ENCODE measurements at places on chromosomes 3 and 15. TPM values are rescaled to one million over a fixed set of nuclear protein-coding genes. Genes with fewer than 3 reads are reported as not detected.

SMCO1 gene
- not detected for total RNA-seq

DNA sequence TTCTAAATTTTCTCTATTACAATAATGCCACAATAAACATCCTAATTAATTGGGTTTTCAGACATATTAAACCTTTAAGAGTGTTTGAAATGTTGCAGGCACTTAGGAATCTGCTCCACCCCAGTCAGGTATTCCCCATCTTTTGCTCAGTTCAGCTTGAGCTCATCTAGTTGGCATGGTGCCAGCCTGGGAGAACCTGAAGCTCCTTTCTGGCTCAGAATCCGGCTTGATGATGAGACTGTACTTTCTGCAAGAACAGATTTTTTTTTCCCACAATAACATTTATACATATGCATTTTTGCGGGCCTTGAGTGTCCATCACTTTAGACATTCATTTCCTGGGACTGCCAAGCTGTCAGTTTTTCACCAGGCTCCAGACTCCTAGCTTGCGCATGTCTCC is 7.7 kb upstream of the OXSR1 start:
- peaks cover 43% of the 10 kb centered on the region for H3K4me1 ChIP-seq
- no peak overlapping the region for H3K4me3 ChIP-seq
- no peak overlapping the region for H3K27ac ChIP-seq

GRCh38 chr3:42701371-42702065 is 1.1 kb downstream of the HHATL start:
- H3K36me3 ChIP-seq, result no peaks in the 10 kb centered on the region
- H3K27ac ChIP-seq, result no peak overlapping the region
- H3K27me3 ChIP-seq, result no peaks in the 10 kb centered on the region
- H3K4me3 ChIP-seq, result no peak overlapping the region
- DNase-seq, result peak; percentile 49

- H3K27ac ChIP-seq, result no peak overlapping the region
- H3K4me3 ChIP-seq, result no peak overlapping the region
- H3K36me3 ChIP-seq, result no peaks in the 10 kb centered on the region
- no peaks in the 10 kb centered on the region for H3K27me3 ChIP-seq
- DNase-seq, result no peak
- H3K4me1 ChIP-seq, result no peaks in the 10 kb centered on the region
Observed at GRCh38 chr3:165800970-165801369, 36.3 kb downstream of the BCHE start.

EHHADH gene
- 6.6 TPM for total RNA-seq

DNA sequence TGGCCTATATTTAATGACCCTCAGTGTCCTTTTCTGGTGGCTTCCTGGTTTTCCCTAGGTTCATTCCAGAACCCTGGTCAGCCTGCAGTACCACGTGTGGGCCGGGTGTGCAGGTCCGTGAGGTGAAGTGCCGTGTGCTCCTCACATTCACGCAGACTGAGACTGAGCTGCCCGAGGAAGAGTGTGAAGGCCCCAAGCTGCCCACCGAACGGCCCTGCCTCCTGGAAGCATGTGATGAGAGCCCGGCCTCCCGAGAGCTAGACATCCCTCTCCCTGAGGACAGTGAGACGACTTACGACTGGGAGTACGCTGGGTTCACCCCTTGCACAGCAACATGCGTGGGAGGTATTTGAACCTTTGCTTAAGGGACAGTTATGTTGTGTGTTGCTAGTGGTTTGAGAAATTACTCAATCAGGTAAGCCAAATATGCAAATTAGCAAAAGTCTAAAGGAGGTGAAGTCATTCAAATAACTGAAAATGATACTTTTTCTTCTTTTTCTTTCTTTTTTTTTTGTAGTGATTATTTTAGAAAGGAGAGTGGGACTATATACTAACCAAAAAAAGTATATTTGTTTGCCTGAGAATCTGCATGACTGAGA is 259.2 kb downstream of the ADAMTSL3 start:
- no peak overlapping the region for H3K4me3 ChIP-seq
- no peaks in the 10 kb centered on the region for H3K4me1 ChIP-seq
- H3K27me3 ChIP-seq, result no peaks in the 10 kb centered on the region
- H3K27ac ChIP-seq, result no peak overlapping the region
- no peaks in the 10 kb centered on the region for H3K36me3 ChIP-seq

GOLGA6L7 gene
- total RNA-seq, result not detected

- H3K27me3 ChIP-seq, result no peaks in the 10 kb centered on the region
- H3K36me3 ChIP-seq, result no peaks in the 10 kb centered on the region
- H3K4me3 ChIP-seq, result no peak overlapping the region
- H3K27ac ChIP-seq, result no peak overlapping the region
- peak; percentile 26 for DNase-seq
Observed at GRCh38 chr3:102078854-102079808, 229.8 kb downstream of the NFKBIZ start.

GOLGA8H gene
- 1.0 TPM for total RNA-seq

DNA sequence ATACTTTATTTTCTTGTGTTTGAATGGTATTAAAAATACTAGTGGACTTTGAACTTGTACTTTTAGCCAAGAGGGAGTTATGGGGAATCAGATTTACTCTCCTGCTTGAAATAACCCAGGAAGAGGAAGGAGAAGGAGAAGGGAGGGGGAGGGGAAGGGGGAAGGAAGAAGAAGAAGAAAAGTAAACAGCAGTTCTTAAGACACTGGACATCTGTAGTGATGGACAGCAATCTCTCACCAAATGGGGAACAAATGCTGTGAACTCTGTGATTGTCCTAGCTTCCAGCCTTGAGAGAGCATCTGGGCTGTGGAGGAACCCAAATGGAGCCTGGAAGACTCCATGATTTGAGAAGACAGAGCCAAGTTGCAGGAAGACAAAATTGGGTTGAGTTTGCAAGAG is 52.0 kb downstream of the VPS8 start:
- no peak overlapping the region for H3K4me3 ChIP-seq
- H3K27ac ChIP-seq, result no peak overlapping the region
- no peaks in the 10 kb centered on the region for H3K27me3 ChIP-seq
- H3K36me3 ChIP-seq, result peaks cover 23% of the 10 kb centered on the region

DNA sequence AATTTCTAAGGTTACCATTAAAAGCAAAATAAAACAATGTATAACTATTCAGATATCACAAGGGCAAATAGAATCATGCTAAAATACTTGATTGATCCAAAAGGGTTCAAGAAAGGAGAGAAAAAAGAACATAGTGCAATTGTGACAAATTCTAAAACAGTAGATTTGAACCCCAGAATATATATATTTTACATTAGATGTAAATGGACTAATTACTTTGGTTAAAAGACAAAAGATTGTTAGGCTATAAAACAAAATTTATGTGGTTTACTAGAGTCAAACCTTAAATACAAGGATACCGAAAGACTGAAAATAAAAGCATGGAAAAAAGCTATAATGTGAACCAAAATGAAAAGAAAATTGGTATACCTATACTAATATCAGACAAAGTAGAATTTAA is 129.3 kb downstream of the ADAMTSL3 start:
- H3K4me3 ChIP-seq, result no peak overlapping the region
- H3K4me1 ChIP-seq, result peaks cover 34% of the 10 kb centered on the region
- H3K27ac ChIP-seq, result no peak overlapping the region
- H3K27me3 ChIP-seq, result no peaks in the 10 kb centered on the region
- no peaks in the 10 kb centered on the region for H3K36me3 ChIP-seq

GRCh38 chr3:113585720-113586119 is 53.4 kb downstream of the SIDT1 start:
- H3K27me3 ChIP-seq, result no peaks in the 10 kb centered on the region
- H3K27ac ChIP-seq, result no peak overlapping the region
- H3K4me1 ChIP-seq, result peaks cover 7% of the 10 kb centered on the region
- DNase-seq, result no peak
- peaks cover 6% of the 10 kb centered on the region for H3K36me3 ChIP-seq
- no peak overlapping the region for H3K4me3 ChIP-seq

DNA sequence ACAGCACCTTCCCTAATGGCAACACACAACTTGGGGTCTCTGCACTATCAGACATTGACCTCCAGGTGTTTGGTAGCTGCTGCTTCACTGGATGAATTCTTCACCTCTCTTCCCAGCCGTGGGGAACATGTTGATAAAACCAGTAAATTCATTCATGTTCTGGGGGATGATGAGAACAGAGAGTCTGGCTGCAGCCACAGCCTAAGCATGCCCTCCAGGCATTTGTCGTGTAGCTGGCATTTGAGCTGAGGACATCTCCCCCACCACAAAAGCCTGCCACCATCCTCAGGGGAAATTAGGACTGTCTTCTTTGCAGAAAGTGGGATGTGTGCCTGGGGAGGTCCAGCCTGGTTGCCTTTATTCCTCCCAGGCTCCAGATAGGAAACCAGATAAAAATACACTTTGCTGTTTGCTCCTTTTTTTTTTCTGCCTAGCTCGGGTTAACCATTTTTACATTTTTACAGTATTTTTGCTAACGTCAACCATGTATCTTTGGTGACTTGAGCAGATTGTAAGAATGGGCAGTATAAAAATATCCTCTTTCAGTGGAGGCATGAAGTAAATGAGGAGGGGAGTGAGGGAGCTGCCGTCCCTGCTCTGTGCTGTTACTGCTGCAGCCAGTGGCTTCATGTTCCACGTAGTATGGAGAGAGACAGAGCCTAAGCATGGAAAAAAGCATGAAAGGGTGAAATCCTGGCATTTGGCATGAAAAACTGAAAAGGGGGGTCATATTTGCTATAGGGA is 444.0 kb downstream of the EPHB1 start:
- no peak overlapping the region for H3K27ac ChIP-seq
- H3K4me3 ChIP-seq, result no peak overlapping the region
- H3K27me3 ChIP-seq, result no peaks in the 10 kb centered on the region
- DNase-seq, result no peak

EIF3J gene
- 38.2 TPM for total RNA-seq

C3orf49 gene
- not detected for total RNA-seq

PLS1 gene
- total RNA-seq, result 20.1 TPM

DNA sequence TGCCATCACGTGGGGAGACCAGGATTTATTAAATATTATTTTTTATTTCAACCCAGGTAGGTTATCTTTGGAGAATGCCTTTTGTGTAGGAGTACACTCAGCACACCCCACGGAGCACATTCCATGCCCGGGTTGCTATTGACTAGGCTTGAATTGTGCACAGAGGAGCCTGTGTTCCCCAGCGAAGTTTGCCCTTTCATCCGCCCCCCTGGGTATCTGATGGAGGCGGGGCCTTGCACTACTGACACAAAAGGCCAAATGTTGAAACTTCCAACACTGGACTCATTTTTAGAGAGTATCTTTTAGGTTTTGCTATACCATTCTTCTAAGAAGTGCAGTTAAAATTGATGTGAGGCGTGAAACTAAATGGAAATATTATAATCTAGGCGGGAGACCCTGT is 39.3 kb upstream of the PPP4R2 start:
- H3K27me3 ChIP-seq, result no peaks in the 10 kb centered on the region
- H3K4me3 ChIP-seq, result no peak overlapping the region
- H3K36me3 ChIP-seq, result no peaks in the 10 kb centered on the region
- no peaks in the 10 kb centered on the region for H3K4me1 ChIP-seq
- no peak overlapping the region for H3K27ac ChIP-seq

ADGRG7 gene
- total RNA-seq, result not detected

TNFAIP8L3 gene
- not detected for total RNA-seq

GRCh38 chr3:189551007-189551406 is 80.2 kb upstream of the TP63 start:
- DNase-seq, result no peak
- no peak overlapping the region for H3K27ac ChIP-seq
- H3K4me1 ChIP-seq, result no peaks in the 10 kb centered on the region
- peaks cover 10% of the 10 kb centered on the region for H3K36me3 ChIP-seq
- H3K27me3 ChIP-seq, result no peaks in the 10 kb centered on the region

GRCh38 chr3:58099865-58100264 is 91.6 kb downstream of the FLNB start:
- H3K36me3 ChIP-seq, result peaks cover 92% of the 10 kb centered on the region
- no peak overlapping the region for H3K27ac ChIP-seq
- H3K27me3 ChIP-seq, result no peaks in the 10 kb centered on the region
- no peak for DNase-seq
- H3K4me1 ChIP-seq, result no peaks in the 10 kb centered on the region

DNA sequence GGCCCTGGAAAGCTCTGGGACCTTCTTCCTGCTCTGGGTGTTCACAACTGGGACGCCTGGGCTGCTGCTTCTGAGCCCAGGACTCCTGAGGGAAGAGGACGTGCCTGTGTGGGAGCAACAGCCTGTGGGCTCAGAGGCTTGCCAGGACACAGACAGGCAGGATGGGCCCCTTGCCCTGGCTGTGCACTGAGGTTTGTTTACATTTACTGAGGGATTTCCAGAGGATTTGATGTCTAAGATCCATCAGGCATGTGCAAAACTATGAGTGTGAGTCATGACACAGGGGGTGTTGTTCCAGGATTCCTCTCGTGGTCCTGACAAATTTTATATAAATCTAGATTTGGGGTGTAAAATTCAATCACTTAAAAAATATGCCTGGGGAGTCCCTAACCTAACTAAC is 10.6 kb downstream of the CCR9 start:
- H3K4me3 ChIP-seq, result no peak overlapping the region
- peaks cover 20% of the 10 kb centered on the region for H3K4me1 ChIP-seq
- no peaks in the 10 kb centered on the region for H3K27me3 ChIP-seq
- no peaks in the 10 kb centered on the region for H3K36me3 ChIP-seq
- DNase-seq, result peak; percentile 38

DNA sequence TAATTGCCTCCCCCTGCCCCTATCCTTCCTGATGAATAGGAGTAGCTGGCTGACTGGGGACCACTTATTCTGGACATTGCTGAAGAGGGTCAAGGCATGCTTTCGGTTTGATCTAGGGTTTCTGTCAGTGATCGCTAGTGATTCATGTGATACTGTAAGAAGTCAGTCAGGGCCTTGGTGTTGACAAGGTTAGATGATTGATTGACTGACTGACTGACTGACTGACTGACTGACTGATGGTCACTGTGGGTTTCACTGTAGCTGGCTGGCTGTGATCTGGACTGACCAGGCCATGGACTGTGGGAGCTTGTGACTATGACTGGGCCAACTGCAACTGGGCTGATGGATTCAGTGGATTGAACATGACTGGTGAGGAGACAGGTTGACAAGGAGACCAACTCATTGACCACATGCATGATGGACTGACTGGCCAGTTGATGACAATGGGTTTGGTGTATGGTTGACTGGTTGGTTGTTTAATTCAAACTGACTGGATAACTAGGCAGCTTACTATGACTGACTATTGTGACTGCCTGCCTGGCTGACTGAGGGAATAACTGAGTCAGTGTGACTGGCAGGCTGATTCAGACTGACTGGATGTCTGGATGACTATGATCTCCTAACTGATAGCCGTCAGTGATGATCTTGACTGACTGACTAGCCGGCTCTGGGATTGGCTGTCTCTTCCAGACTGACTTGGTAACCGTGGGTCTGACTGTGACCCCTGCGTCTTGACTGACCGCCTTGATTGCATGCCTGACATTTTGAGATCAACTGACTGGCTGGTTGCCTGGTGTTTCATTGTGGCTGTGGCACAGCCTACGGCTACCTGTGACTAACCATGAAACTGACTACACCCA is 509.9 kb downstream of the SHQ1 start:
- H3K27ac ChIP-seq, result peak overlapping the region; percentile 85
- DNase-seq, result peak; percentile 62
- H3K36me3 ChIP-seq, result no peaks in the 10 kb centered on the region
- H3K4me1 ChIP-seq, result peaks cover 22% of the 10 kb centered on the region
- 0 out of 2 replicates have a peak overlapping the region, but pooled peaks have one; percentile 7 for H3K4me3 ChIP-seq

GRCh38 chr3:99579246-99579645 is 59.1 kb upstream of the COL8A1 start:
- no peak overlapping the region for H3K27ac ChIP-seq
- H3K4me3 ChIP-seq, result no peak overlapping the region
- H3K36me3 ChIP-seq, result no peaks in the 10 kb centered on the region
- no peaks in the 10 kb centered on the region for H3K27me3 ChIP-seq

- no peaks in the 10 kb centered on the region for H3K27me3 ChIP-seq
- no peaks in the 10 kb centered on the region for H3K4me1 ChIP-seq
- DNase-seq, result no peak
Observed at GRCh38 chr3:63726656-63727055, 74.2 kb downstream of the SNTN start.
